ENCODE measurements at places on chromosomes 7 and 10.

DNA sequence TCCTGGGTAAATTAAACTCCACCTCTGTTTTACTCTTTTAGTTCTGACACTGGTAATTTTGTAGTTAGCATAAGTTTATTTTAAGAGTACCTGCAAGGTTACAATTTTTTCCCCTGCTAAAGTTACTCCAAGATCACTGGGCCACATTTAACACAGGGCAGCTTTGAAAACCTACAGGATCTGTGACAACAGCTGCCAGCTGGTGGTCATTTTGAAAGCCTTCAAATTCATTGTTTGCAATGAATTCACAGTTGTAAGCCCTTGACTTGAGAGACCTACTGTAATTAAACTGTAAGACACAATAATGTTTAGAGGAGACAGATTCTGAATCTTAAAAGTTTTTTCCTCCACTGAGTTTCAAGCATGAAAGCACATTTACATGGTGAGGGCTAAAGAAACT lies 129.6 kb downstream of the CNOT4 start:
- DNase-seq = no peak

- DNase-seq = no peak
Measured at GRCh38 chr10:17984056-17984455, 32.3 kb downstream of the SLC39A12 start.

DNA sequence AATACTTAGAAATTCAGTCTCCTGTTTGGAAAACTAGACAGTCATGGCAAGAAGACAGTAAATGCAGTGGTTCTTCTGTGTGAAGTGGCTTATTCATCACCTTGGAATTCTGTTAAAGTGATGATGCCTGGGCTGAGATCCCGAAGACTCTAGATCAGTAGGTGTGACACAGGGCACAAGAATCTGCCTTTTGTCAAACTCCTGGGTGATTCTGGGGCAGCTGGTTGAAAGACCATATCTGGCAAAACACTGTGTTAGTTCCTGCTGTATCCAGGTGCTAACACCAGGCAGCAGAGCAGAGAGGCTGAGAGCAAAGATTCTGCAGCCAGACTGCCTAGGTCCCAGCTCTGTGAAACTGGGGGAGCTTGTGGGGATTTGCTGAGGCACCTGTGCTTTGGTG lies 26.5 kb downstream of the MRC1 start:
- no peak for DNase-seq

- DNase-seq = no peak
Measured at GRCh38 chr10:98815039-98815885, 368.5 kb upstream of the HPS1 start.

- DNase-seq = no peak
Measured at GRCh38 chr7:108196004-108196403, 65.8 kb upstream of the LAMB4 start.

- DNase-seq = no peak
Measured at GRCh38 chr7:113562242-113562641, 356.6 kb downstream of the PPP1R3A start.

DNA sequence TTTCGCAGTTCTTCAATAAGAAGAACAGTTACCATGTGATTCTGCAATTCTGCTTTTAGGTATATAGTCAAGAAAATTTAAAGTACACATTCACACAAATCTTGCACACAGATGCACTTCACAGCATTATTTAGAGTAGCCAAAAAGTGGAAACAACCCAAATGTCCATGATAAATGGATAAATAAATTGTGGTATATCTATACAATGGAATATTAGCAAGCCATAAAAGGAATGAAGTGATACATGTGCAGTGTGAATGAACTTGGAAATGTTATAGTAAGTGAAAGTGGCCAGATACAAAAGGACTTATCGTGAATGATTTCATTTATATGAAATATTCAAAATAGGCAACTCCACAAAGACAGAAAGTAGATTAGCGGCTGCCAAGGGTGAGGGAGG lies 109.1 kb downstream of the AGMO start:
- DNase-seq = no peak

GRCh38 chr10:71757399-71757922 lies 15.9 kb downstream of the VSIR start:
- DNase-seq = no peak

- DNase-seq = no peak
Measured at GRCh38 chr7:85516675-85517074, 329.8 kb upstream of the SEMA3D start.

DNA sequence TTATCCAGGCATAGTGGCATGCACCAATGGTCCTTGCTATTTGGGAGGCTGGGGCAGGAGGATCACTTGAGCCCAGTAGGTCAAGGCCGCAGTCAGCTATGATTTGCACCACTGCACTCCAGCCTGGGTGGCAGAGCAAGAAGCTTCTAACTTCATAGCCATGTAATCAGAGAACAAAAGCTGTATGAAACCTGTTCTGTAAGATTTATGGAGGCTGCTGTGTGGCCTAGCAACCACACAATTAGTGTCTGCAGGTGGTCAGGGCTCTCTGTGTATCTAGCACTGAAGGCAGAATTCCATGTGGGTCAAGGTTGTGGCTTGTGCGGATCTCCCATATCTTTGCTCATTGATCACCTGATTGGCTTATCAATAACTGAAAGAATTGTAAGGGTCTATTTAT lies 221.5 kb upstream of the FOXK1 start:
- no peak for DNase-seq

- no peak for DNase-seq
Measured at GRCh38 chr7:49860293-49860692, 86.9 kb downstream of the VWC2 start.

DNA sequence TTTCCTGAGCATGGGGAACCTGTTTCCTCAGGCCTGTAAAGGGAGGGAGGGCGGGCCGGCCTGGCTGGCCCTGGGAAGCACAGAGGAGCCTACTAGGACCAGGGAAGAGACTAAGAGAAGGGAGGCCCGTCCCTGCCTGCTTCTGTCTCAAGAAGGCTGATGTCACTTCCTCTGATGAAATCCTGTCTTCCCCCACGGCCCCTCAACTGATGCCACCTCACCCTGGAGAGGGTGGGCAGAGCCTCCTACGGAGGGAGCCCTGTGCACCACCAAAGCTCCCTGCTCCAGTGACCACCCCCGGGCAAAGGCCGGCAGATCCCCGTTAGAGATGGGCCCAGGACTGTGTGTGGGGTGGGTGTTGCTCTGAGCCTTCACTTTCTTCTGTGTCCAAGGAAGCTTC lies 1.0 kb upstream of the PILRA start:
- DNase-seq = no peak

- no peak for DNase-seq
Measured at GRCh38 chr7:114419441-114420272, 5.0 kb downstream of the FOXP2 start.

DNA sequence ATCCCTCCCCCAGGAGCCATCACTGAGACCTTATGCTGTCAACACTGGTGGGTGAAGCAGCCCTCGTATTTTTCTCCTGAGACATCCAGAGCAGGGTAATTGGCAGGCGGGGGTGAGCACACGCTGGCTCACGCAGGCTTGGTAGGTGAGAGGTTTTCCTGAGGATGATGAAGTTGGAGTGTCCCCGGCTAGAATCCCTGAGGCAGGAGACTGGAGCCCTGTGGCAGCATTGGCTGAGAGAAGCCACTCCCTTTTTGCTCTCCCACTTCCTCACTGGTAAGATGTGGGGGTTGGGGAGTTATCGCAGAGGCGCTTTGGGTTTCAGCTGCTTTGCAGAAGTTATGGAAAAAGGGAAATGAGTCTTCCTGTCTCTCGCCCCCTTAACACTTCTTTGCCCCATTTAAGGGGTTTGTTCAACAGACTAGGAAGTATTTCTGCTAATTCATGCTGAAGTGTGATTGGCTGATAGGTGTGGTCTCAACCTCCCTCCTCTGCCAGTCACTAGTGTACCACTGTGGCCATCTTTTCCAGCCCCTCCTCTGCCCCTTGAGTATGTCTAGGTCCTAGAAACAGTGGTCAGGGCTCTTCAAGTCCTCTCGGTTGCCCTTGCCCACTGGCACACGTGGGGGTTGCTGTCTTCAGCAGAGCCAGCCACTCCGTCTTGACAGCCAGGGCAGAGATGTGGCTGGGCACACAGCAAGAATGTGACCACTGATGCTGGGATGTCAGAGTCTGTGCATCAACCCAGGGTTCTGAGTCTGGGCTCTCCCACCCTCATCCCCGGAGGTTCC lies 5.7 kb downstream of the ARPC1B start:
- DNase-seq = no peak

GRCh38 chr7:22307816-22308215 lies 49.1 kb downstream of the RAPGEF5 start:
- no peak for DNase-seq

DNA sequence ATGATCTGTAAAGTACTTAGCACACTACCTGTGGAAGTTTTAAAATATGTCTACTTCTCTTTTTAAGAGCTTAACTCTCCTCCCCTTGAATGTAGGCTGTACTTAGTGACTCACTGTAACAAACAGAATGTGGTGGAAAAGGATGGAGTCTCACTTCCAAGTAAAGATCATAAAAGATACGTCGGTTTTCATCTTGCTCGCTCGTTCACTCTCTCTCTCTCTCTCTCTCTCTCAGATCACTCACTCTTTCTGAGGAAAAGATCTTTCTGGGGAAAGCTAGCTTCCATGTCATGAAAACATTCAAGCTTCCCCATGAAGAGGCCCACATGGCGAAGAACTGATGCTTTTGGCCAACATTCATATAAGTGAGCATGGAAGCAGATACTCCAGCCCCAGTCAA lies 5.5 kb downstream of the CHUK start:
- no peak for DNase-seq

- DNase-seq = no peak
Measured at GRCh38 chr7:79317728-79318127, 135.7 kb downstream of the MAGI2 start.
